BE2C (cell line): ENCODE measurements at places on chromosomes 3 and 15.

GRCh38 chr3:192275741-192276355 lies 451.5 kb downstream of the FGF12 start:
- DNase-seq: no peak

DNA sequence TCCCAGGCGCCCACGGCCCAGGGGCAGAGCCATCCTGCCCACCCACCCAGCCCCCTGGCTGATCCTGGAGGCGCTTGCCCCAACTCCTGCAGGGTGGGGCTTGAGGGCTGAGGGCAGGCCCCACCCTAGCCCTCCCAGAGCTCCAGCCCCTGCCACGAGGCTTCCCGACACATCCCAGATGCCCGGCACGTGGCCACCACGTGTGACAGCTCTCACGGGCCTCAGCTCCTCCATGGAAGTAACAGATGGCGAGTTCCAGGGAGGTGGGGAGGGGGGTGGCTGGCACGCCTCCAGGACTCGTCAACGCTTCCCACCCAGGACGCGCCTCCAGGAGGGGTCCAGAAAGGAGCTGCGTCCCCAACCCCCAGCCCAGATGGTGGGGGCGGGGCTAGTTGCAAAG lies 29.1 kb downstream of the PLXND1 start:
- DNase-seq: peak; percentile 61

- DNase-seq: no peak
These were observed 85.1 kb downstream of the EFL1 start for GRCh38 chr15:82177291-82178010.

DNA sequence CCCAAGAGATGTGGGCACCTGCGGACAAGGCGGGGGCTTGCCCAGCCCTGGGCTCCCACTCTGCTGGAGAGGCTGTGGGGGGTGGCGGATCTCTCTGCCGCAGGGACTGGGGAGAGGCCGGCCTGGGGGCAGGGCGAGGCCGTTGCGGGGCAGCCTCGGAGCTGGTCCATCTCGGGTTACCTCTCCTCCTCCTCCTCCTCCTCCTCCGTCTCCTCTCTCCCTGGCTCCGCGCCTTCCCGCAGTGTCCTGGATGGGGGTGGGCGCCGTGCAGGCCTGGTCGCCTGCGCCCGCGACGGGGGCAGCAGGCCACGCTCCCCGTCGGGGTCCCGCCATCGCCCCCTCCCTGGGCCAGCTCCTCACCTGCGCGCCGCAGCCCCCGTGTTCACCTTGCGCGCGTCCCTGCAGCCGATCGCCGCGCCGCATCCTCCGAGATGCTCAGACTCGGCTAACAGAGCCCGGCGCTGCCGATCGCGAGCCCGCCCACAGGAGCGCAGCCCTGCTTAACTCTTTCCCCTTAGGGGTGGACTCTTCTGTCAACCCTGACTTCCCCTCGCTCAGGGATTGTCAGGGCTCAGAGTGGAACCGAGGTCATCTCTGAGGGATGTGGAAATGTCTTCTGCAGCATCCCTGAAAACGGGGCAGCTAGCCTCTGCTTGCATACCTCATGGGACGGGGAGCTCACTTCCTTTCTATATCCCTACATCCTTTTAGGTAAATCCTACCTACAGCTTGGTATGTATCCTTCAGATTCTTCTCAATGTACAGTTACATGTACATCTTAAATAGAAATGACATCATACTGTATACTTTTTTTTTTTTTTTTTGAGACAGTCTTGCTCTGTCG lies at the start of gene PRRT3:
TSS of gene PRRT3 (minus strand) at position 447 of the 844 bp plus-strand sequence. CDS start 2,293 bp downstream, outside the sequence.
- DNase-seq: peak; percentile 28

DNA sequence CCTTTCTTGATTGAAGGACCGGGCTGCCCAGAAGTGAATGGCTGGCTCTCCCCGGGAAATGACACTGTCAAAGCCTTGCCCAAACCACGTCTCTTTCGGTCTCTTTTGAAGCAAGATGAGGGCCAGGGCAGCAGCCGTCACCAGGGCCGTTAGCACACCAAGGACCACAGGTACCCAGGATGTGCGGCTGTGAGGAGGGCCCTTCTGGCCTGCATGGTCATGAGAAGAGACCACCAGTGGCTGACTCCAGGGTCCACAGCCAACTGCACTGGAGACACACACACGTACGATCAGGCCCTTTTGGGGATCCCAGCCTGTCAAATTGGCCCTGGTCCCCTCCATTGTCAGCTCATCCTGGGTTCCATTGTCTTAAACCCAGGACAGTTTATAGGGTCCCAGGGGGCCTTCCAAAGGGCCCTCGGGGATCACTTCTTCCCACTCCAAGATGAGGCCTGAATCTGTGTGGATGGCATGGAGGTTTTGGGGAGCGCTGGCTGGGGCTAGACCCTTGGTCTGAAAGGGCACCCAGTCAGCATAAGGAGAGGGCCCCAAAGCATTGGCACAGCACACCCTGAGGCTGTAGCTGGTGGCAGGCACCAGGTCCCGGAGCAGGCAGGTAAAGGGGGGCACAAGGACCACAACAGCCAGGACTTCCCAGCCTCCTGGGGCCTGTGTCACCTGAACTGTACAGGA lies 50.9 kb downstream of the ETFA start:
- no peak for DNase-seq

DNA sequence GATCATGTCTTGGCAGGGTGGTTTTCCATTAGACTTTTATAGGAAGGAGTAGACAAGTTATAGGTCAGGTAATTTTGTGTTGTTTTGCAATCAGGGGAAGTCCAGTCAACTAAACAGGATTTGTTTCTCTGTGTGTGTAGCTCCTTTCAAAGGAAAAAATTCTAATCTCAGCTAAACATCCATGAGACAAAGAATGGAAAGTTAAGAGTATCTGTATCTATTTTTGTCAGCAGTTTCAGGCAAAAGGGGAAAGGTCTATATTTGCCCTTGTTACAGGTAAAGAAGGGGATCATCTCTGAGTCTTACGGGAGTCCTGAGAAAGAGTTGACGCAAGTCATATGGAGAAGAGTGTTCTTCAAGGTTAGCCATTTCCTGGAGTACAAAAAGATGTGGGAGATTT lies 79.3 kb downstream of the GAP43 start:
- DNase-seq: no peak
